Activated CD4-positive, alpha-beta T cell treated with anti-CD3 and anti-CD28 coated beads, Interleukin-2, amount 50 U/mL, for 16 hours (primary cell): ENCODE measurements at places on chromosomes 12 and 14.

GRCh38 chr14:61145903-61146481, 135.1 kb downstream of the TMEM30B start:
- DNase-seq = no peak

DNA sequence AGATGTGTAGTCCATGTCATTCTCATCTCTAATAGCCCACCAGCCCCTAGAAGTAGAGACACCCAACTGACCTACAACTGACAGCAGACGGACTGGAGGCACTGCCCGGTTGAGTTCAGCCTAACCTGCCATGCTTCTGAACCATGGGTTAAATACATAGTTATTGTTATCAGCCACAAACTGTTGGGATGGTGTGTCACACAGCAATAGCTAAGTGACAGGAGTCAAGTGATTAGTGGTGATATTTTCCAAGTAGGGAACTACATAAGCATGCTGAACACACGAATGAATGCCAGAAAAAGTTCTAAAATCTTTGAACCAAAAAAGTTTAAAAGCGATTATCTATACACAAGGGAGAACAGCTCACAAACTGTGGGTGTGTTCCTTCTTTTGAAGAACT, 80.1 kb downstream of the SYNE3 start:
- DNase-seq = no peak

- no peak for DNase-seq
Measured at GRCh38 chr12:47652521-47653234, 53.2 kb downstream of the RPAP3 start.

DNA sequence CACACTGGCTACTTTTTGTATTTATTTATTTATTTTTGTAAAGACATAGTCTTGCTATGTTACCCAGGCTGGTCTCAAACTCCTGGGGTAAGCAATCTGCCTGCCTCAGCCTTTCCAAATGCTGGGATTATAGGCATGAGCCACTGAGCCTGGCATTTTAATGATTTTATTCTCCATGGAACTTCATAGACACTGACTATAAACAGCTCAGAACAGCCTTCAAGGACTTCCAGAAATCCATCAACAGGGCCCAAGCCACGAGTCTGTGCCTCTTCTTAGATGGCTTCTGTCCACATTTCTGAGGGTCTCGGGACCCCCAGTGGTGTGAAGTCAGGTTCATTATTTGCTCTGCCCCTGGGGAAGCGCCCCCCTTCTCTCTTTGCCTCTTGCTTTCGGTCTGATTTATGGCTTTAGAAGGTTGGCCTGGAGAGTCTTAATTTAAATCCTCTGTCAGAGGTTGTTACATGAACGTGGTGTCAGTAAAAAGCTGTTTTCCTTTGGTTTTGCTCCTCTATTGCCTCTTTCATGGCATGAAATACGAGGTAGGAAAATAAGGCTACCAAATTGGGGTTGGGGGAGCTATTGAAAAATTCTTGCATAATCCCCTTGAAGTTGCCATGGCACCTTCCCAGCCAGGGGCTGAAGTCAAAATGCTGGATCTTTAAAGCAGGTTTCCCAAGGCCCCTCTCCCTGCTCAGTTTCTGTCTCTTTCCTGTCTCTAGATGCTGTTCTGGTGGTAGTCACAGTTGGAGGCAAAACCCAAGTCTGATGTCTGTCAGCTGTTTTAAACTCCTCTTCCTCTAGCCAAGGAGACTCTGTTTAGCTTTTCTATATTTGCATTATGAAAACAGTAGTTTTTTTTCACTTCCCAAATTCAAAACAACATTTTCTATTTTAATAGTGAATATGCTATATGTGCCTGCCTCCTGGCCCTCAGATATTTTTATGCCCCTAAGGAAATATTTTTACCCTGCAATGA, 129.4 kb downstream of the SMOC1 start:
- no peak for DNase-seq

DNA sequence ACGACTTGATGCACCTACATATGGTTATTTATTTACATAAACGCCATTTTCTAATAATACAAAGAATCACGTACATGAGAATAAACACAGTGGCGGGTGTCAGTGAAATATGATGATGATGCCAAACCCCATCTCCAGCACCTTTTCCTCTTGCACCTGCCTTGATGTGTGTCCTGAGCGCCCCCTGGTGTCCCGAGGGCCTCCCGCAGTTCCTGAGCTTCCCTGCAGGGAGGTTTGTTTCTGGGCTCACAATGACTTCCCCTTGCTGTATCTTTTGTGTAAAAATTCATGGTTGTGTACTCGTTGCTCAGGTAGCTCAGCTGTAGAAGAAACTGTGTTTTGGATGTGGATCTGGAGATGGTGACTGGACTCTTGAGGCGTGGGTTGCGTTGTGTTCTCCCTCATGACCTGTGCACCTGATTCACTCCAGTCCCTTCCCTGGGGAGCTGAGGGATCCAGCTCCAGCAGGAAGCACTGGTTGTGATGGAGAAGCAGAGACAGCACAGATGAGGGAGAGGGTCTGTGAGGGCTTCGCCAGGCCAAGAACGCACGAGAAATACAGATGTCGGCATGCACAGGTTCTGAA, 1037.8 kb downstream of the TMEM121 start:
- peak; percentile 72 for DNase-seq
